Cortex of kidney (tissue), 1 donor: ENCODE measurements at places on chromosomes 3 and 15.

- no peak for DNase-seq
Observed at GRCh38 chr3:22045882-22046281, 294.9 kb upstream of the ZNF385D start.

DNA sequence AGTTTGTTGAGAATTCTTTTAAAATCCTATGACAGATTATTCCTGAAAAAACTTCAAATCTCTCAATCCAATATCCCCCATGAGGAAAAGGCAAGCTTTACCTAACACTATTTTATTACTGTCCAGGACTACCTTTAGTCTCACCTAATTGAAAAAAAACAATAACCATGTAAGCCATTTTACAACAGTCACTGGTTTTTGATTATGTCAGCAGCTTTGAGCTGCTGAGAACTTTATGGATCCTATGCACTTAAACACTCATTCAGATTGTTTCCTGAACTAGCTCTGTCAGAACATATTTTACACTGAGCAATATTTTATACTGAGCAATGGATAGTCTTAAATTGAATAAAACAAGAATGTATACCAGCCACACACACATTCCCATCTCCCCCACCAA, 79.9 kb downstream of the ZBBX start:
- no peak for DNase-seq

DNA sequence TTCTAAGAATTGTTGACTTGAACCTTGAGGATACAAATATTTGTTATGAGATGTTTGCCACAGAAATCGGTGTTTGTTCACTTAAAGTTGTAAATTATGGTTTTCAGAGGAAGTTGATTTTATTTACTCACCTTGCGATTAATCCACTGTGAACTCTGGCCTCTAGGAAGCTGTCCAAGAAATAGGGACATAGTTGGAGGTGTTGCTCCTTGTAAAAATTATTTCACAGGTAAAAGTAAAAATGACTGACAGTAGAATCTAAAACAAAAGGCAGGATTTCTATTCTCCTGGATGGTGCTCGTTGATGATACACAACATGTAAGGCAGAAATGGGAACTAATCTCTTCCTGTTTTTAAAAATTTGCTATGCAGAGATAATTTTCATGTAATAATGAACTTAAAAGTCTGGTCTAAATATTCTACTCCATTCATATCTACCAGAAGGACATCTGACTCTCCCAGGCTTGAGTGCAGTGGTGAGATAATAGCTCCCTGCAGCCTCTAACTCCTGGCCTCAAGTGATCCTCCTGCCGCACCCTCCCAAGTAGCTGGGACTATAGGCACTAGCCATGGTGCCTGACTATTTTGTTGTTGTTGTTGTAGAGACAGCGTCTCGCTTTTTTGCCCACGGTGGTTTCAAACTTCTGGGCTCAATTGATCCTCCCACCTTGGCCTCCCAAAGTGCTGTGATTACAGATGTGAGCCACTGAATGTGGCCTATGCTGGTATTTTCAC, 17.1 kb upstream of the LZTFL1 start:
- DNase-seq: no peak

- no peak for DNase-seq
Observed at GRCh38 chr3:175075269-175075668, 216.1 kb downstream of the NAALADL2 start.

- no peak for DNase-seq
Observed at GRCh38 chr3:148360051-148360450, 337.7 kb upstream of the AGTR1 start.

DNA sequence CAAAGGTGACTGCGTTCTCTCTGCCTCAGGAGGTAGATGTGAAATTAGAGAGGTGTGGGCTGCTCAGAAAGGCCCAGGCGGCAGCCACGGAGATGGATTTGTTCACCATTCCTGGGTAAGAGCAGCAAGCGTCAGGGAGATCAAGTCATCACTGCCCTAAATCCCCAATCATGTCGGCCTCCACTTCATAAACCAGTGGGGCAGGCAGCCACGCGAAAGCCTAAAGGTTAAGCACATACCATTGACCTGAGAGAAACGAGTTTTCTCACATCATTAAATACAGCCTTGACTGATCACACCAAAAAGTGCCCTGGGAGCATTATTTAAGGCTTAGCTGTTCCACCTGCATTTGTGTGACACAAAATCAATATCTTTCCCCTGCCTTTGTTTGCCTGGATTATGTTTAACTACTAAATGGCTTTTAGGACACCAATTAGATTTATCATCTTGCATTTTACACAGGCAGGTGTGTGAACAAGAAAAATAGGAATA, 50.7 kb upstream of the FOXB1 start:
- DNase-seq: no peak

GRCh38 chr3:11245827-11246662, 26.2 kb upstream of the ATG7 start:
- no peak for DNase-seq

- DNase-seq: no peak
Observed at GRCh38 chr15:86009727-86010126, 69.9 kb upstream of the AGBL1 start.

DNA sequence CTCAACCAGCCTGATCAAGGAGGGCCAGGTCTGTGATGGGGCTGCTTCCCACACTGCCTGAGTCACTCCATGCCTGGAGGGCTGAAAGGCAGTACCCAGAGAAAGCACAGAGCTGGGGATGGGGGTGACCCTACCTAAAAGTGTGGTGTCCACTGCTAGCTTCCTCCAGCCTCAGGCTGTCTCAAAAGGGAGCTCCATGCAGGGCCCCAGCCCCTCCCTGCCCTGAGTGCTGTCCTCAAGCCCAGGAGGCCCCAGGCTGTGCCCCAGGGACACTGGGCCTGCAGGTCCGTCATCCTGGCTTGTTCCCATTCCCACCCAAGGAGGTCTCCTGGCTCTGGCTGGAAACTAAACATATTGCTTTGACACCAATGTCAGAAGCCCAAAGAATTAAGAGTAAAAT, 56.8 kb downstream of the ZNF445 start:
- no peak for DNase-seq

DNA sequence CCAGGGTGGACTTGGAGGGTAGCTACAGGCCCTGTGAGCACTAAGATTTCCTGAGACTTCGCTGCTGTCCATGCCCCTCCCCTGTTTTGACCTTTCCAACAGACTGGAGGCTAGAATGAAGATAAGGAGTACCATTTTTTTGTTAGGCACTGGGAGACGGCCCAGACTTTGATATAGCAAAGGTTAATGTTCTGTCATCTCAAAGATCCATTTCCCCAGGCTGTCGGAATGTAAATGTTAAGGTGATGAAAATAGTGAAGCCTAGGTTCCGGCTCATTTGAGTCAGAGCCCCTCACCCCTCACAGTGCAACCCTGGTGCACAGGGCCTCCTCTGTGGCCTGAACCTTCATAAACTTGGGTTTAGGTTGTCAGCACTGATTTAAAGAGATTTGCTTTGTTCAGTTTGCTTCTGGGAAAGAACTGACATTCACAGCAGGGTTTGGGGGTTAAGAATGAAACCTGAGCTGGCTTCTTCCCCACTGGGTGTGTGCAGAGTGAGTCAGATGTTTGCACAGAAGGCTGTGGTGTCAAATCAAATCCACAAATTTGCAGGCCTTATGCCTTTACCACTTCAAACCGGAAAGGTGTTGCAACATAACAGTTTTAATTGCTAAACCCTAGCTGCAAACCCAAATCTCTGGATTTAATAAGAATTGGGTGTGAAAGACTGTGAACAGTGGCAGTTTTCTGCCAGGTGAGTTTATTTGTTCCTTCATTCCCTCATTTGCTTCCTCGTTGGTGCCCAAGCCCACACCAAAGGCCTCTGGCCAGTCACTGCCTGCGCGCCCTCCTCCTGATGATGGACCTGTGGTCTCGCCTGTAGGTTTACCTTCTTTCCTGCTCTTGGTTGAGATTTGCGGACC, 20.6 kb upstream of the KCTD6 start:
- DNase-seq: no peak

DNA sequence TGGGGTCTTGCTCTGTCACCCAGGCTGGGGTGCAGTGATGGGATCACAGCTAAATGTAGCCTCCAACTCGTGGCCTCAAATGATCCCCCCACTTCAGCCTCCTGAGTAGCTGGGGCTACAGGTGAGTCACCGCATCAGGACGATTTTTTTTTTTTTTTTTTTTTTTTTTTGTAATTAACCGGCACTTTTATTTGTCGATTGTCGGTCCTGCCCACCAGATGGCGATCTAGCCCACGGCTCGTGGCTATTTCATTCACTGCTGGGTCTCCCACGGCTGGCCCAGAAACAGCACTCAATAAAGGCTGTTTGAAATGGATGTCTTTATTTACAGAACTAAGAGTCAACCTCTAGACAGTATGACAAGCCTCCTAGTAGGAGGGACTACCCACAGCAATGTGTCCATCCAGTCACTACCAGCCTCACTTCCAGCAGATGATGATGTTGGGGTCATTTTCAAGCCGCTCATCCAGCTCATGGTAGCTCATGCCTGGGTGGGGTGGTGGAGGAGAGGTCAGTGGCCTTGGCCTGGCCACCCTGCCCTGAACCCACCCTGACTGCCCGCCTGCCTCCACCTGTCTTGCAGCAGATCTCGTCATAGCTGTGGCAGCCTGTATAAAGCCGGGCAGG, 1.8 kb upstream of the ZMYND10 start:
- DNase-seq: no peak

GRCh38 chr3:54954521-54954920, 26.7 kb upstream of the LRTM1 start:
- no peak for DNase-seq

DNA sequence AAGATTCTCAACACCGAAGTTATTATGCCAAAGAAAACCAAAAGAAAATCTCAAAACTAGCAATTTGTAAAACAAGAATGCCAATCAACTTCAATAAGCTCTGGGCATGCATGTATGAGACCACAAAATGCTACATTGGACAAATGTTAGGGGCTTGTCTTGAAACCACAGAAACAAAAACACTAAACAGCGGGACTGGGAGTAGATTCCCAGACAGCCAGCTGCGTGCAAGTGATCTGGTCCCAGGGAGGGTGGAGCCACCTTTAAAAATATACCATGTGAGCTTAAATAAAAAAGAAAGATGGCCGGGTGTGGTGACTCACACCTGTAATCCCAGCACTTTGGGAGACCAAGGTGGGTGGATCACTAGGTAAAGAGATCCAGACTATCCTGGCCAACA, 163.6 kb upstream of the PRICKLE2 start:
- no peak for DNase-seq

- DNase-seq: no peak
Observed at GRCh38 chr3:132550579-132551305, 46.3 kb upstream of the ACKR4 start.

DNA sequence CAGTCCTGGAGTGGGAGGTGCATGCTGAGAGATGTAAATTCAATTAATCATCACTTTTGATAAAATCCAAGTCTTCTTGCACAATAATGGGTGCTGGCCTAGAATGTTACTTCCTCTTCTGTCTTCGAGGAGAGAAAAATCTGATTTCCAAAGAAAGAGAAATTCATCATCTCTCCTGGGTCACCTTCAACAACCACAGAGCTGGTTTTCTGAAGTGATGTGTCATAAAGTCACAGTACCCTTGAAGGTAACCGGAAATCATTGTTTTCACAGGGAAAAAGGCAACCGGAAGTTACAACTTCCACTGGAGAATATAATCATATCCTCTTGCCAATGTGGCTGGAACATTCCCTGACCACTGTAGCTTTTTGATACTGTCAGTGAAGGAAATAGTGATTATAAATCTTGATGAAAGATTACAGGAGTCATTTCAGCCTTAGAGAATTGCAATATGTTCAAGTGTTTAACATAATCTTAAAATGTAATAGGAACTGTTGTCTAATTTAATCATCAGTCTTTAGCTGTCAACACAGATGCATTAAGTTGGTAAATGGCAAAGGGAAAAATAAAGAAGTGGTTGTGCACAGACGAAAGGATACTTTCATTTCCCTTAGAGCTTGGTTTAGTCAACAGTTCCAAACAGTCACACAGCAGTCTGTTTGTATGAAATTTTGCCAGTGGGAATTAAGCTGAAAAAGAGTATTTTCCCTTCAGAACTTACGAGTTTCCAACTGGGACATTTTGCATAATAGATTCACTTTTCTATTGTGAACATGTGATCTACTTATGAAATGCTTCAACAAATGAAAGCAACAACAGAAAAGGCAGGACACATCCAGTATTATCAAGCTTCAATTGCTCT, 106.5 kb upstream of the SLC4A7 start:
- DNase-seq: no peak

DNA sequence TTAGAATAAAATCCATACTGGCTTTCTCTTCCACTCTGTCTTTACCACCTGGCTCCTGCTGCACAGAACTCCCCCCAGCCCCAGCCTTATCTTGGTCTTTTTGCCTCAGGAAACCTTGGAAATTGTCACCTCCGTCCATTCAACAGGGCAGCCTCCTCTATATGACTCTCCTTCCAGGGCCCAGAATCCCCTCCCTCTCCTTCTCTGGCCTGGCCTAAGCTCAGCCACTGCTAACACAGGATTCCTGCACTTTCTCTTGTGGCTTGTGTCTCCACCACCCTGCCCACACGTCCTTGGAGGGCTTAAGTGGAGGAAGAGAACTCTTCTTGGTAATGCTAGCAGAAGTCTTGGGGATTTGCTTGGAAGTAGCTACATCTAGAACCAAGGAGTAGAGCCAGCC, 1.5 kb upstream of the IL17RD start:
- no peak for DNase-seq

- no peak for DNase-seq
Observed at GRCh38 chr15:55827955-55828354, 85.0 kb upstream of the PRTG start.

GRCh38 chr3:62003835-62004234, 369.5 kb downstream of the FEZF2 start:
- DNase-seq: no peak

- no peak for DNase-seq
Observed at GRCh38 chr3:179308001-179308400, 14.8 kb upstream of the ZNF639 start.

- DNase-seq: no peak
Observed at GRCh38 chr15:64503197-64503596, 42.8 kb downstream of the ZNF609 start.

- DNase-seq: no peak
Observed at GRCh38 chr15:45121706-45122417, 7.7 kb downstream of the DUOXA2 start.

DNA sequence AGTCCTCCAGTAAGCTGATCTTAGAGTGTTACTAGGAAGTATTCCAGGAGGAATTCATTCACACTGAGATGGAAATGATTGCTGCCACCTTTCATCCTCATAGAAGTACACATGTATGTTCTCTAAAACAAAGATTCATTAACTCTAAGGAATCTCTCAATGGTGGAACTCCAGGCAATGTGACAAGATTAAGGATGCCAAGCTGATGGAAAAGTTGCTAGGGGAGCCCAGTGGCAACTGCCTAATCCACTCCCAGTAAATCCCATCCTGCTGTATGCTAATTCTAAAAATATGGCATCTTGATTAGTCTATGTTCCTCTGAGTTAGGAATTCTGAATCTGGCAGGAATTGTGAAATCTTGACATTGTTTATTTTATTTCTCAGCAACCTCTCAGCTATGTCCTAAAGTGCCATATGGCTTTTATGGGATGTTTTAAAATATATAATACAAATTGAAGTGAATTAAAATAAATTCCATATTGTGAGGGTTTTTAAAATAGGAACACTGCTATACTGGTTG, 210.0 kb upstream of the TRIM42 start:
- no peak for DNase-seq

GRCh38 chr15:40495516-40495915, 24.7 kb downstream of the CHST14 start:
- no peak for DNase-seq

- no peak for DNase-seq
Observed at GRCh38 chr3:107443461-107443860, 66.2 kb downstream of the CCDC54 start.
